ENCODE measurements at places on chromosomes 11 and 22.

- peak; percentile 62 for DNase-seq
Measured at GRCh38 chr11:60345489-60345888, 18.4 kb downstream of the MS4A6E start.

GRCh38 chr11:73205661-73206343 lies 12.3 kb upstream of the P2RY2 start:
- DNase-seq = peak; percentile 97

DNA sequence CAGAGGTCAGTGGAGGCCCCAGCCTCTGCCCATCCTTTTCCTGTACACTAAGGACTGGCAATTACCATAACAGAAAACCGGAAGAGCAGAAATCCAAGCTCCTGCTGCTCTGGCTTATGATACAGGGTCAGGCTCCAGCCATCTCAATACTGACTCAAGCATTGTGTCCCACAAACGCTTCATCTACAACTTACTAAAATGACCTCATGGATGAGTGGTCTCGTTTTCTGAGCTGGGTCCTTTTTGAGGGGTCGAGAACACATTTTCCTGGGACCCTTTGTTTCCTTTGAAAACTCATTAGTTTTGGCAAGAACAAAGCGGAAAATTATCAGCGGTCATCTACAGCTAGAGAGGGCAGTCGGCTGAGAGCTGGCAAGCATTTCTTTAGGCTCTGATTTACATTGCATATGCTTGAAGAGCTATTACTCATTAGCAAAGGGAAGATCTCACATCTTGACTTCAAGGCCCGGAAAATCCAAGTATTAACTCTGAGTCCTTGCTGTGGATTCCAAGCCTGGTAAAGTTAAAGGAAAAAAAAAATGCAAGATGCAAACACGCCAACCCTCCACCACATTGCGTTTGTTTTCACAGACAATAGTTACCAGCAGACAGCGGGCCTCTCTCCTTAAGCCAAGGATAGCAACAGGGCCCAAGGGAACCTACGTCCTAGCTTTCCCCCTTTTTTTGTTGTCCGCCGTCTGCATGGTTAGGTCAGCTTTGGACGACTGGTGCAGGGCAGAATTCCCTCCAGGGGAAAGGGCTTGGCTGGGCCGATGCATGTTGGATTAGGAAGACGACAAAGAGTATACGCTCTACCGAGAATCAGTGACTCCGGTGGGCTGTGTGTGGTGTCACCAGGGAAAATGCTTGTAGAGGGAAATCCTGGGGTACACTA lies 1.8 kb downstream of the TESMIN start:
- DNase-seq = peak; percentile 41

DNA sequence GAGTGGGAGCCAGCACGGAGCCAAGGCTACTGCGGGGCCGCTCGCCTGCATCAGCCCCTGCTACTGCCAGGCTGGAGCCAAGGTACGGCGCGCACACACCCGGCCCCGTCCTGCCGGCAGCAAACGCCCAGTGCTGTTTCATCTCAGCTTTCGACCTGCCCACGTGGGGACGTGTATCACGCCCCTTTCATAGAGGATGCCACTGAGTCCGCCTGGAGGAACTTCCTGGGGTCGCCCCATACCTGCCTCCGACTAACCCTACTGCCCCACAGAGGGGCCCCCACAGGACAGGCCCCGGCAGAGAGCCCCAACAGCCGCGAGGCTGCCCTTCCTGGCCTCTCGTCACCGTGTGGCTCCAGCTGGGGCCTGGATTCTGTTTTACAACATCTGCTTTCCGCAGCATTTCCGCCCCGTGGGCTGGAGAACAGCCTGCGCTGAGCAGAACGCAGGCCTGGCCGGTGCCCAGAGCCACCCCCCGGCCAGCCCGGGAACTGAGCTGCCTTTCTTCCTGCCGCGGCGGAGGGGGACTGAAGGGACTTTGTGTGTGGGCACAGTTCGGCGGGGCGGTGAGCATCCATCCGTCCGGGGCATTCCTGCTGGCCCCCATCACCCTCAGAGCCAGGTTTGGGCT lies 22.9 kb upstream of the ARHGAP8 start:
- DNase-seq = peak; percentile 81

GRCh38 chr11:63882555-63883242 lies 34.3 kb downstream of the RCOR2 start:
- peak; percentile 93 for DNase-seq

DNA sequence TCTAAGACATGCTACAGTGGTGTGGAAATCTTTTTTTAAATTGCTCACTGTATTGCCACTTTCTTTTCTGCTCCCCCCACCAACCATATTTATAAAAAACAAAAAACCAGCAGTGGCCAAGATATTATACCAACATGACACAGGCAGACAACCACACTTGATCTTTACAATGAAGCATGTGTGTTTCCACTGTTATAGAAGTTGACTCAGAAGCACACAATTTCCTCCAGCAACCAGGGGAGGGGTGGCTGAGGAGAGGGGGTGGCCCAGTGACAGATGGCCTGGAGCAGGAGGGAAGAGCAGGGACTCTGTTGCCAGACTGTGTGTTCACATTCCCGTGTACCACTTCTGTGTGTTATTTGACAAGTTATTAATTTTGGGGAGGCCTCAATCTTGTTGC lies 14.8 kb downstream of the CD59 start:
- DNase-seq = no peak

- DNase-seq = no peak
Measured at GRCh38 chr11:92162776-92163175, 61.8 kb upstream of the FAT3 start.

DNA sequence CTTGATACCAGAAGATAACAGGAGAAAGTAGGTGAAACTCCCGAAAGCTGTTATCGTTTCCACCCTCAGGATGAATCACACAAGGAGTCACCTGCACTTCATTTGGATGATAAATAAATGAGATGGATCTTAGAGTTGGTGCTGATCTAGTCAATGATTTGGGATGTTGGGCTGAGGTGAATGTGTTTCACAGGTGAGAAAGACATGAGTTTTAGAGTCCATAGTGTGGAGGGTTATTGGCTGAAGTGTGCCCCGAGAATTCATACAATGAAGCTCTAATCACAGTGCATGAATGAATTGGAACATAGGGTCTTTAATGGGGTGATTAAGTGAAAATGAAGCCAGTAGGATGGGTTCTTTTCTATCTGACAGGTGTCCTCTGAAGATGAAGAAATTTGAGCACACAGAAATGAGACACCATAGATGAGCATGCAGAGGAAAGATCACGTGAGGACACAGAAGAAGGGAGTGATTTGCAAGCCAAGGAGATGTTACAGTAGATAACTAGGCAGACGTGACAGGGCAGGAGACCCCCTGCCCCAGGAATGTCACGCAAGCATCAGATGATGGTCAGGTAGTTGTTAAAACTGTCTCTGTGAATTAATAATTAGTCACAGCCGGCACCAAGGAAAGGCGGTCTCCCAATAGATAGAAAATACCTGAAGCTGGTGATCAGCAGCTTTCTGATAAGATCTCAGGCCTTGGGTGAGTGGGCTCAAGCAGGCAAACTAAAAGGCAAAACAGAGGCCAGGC lies 60.3 kb upstream of the IGLL5 start:
- no peak for DNase-seq

- DNase-seq = no peak
Measured at GRCh38 chr11:126701520-126701897, 299.1 kb downstream of the KIRREL3 start.

GRCh38 chr11:65786008-65786785 lies 666 bp upstream of the OVOL1 start:
- no peak for DNase-seq

- peak; percentile 62 for DNase-seq
Measured at GRCh38 chr11:112113539-112114457, 27.1 kb downstream of the SDHD start.

DNA sequence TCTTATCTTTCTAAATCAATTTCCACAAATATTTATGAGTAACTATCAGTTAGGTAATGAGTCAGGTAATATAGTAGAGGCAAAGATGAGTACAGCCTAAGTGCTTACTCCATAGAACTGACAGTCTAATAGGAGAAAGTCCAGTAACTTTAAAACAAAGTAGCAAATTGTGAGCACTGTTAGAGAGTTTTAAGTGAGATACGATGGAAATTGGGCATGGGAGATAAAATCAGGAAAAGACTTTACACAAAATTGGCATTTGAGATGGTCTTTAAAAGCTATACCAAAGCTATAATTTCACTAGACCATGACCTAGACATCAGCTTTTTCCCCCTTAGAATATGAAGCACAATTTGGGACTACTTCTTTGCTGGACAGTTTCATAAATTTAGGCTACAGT lies 113.7 kb downstream of the CSTPP1 start:
- no peak for DNase-seq
